Vagina (tissue), 2 donors: ENCODE measurements at places on chromosomes 3 and 15. TPM values are rescaled to one million over a fixed set of nuclear protein-coding genes. Genes with fewer than 3 reads are reported as not detected.

Gene NLGN1
- 4.7 TPM for total RNA-seq

Gene C3orf20
- 0.49 TPM for total RNA-seq

Gene FES
- total RNA-seq, result 47.4 TPM

Gene DUOX1
- 98.7 TPM for total RNA-seq

DNA sequence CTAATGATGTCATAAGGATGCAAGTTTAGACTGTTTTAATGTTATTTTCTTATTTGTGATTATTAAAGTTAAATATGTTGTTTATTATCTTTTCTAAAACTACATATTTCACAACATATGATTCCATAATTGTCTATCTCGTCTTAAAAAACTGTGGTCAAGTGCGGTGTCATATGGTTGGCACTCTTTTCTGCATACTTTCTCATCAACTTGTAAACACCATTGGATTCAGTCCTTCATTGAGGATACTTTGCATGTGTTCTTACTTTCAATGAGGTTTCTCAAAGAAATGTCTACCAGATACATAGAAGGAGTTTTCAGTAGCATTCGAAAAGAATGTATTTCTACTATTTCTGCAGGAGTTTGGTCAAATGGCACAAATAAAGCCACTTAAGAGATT, 22.0 kb upstream of the ALPK3 start:
- no peak for DNase-seq

GRCh38 chr3:161558236-161558635, 61.6 kb downstream of the OTOL1 start:
- DNase-seq, result no peak

DNA sequence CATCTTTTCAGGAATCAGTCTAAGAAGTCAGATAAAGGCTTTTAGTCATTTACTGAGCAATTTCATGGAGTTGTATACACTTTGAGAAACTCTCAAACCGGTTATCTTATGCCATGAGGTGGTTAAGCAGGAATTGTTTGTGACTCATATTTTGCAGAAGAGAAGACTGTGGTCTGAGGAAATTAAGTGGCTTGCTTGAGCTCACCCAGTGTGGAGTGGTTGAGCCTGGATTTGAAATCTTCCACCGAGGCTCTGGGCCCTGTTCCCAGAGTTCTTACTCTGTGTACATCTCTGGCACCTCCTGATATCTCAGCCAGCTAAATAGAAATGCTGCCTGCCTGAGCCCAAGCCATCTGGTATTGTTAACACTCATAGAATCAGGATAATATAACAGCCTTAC, 37.8 kb upstream of the BCL6 start:
- no peak for DNase-seq

DNA sequence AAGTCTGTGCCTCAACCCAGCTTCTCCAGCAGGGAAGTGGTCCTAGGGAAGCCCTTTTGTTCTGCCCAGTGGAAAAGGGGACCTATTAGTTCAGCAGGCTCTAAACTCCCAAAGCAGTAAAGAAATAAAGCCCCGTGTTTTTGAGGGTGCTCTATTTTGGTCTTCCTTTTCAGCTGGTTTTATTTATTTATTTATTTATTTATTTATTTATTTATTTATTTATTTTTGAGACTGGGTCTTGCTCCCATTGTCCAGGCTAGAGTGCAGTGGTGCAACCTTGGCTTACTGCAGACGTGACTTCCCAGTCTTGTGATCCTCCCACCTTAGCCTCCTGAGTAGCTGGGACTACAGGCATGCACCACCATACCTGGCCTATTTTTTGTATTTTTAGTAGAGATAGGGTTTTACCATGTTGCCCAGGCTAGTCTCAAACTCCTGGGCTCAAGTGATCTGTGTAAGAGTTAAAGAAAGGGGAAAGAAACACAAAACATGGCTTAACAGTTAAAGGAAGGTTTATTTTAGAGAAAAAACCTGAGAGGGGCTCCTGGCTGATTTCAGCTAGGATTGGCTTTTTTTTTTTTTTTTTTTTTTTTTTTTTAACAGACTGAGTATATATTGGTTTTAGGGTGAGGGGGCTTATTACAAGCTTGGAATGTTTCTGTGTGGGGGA, 154.6 kb downstream of the CLSTN2 start:
- DNase-seq, result no peak

DNA sequence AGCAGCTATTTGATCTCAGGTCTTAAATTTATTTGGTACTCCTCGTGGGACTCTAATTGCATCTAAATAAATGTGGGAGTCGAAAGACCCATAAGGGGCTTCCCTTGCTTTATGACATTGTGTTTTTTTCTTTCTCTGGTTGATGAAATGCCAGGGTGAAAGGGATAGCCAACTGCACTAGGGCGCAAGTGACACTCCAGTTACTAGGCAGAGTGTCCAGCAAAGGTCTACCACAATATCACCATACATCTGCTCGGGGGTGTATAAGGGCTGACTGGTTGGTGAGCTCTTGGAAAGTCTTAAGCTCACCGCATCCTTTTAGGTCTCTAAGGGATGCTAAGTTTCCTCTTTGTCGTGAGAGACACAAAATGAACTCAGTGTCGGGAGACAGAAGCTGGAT, 54.0 kb downstream of the PGBD4 start:
- DNase-seq, result no peak

GRCh38 chr3:131702146-131702545, 199.4 kb upstream of the MRPL3 start:
- no peak for DNase-seq

DNA sequence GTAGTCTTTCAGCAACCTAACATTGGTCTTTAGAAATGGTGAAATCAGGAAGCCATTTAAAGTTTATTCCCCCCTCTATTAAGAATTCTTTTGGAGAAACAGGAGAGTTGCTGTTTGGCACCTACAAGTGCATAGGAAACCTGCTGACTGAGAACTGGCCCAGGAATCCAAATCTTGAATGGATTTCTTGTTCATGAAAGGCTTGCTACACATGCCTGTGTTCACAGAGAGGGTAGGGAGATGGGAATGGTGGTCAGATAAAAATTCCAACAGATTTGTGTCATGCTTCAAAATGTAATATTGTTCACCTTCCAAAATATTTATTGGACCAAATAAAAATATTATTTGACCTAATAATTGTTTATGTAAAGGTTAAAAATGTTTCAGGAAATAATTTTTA, 24.2 kb upstream of the ZPLD1 start:
- DNase-seq, result no peak

DNA sequence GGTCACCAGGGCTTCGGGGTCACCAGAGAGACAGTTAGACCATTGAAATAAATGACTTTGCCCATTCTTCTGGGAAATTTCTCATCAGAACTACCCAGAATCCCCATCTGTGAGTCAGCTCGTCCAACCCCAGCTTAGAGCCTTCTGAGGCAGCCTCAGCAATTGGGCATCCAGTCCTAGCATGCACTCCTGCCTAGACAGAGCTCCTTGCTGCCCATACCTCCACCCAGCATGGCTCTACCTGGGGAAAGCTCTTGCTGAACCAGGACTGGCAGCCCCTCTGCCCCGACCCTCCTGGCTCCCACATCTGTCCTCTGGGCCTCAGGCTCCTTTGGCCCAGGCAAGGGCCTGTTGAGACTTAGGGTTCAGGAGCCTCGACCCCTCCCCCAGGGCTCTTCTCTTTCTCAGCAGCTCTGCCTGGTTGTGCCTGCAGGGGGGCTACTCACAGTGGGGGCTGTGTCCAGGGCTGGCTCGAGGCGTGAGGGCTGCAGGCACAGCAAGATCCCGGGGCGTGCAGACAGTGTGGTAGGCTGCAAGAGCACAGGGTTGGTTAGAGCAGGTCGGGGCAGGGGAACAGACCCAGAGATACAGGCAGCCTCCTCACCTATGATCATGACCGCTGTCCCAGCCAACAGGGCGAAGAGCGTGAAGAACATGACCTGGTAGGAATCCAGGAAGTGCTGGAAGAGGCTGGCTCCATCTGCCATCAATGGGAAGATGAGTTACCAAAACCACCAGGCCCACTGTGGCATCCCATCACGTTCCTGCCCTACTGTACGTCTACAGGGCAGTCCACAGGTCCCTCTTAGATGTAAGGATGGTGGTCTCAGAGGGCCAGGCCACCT, 101.3 kb downstream of the NUP210 start:
- no peak for DNase-seq

DNA sequence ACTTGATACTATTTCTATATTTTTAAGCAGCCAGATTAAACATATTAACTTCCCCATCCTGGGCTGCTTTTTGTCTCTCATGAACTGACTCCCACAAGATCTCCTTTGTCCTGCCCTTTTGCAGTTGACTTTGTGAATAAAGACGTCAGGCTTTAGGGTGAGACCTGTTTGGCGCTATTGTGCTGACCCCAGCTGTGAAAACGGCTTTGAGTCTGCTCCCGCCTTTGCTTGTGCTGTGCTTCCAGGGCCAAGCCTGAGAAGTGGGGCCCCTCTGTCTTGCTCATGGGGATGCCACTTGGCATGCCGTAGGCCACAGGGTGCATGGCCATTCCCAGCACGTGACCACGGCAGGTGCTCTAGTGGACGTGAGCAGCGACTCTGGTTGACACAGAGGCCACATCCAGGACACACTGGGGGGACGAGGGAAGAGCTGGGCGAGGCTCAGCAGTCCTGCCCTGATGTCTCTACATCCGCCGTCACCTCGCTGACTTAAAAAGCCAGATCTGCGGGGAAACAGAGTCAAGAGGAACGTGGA, 268.9 kb upstream of the LYSMD4 start:
- DNase-seq, result no peak
